CD4-positive, alpha-beta T cell (primary cell): ENCODE measurements at places on chromosomes 2 and 18. TPM values are rescaled to one million over a fixed set of nuclear protein-coding genes. Genes with fewer than 3 reads are reported as not detected.

CYB5A gene
- 4.1 TPM for total RNA-seq

RIT2 gene
- not detected for total RNA-seq

HRH4 gene
- total RNA-seq, result 0.34 TPM

- DNase-seq, result peak; percentile 34
Observed at GRCh38 chr18:46097431-46097800, 680 bp downstream of the ATP5F1A start.

DNA sequence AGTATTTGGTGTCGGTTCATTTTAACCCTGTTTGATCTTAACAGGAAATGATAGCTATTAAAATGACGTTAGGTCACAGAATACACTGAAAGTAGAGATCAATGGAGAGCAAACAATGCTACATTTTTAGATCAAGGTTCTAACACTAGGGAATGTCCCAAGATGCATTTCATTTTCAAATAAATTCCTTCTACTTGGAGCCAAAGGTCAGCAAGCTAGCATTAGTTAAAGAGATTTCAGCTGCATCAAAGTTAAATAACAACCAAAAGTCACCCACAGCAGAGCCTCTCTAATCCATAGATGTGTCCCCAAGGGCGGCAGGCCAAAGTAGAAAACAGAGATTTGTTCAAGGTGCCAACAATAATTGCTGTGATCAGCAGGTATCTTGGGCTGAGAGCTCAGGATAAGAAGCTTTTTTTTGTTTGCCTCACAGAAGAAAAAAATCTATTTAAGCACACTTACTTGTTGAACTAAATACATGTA lies 1233.6 kb upstream of the TMEFF2 start:
- no peak for DNase-seq

DNA sequence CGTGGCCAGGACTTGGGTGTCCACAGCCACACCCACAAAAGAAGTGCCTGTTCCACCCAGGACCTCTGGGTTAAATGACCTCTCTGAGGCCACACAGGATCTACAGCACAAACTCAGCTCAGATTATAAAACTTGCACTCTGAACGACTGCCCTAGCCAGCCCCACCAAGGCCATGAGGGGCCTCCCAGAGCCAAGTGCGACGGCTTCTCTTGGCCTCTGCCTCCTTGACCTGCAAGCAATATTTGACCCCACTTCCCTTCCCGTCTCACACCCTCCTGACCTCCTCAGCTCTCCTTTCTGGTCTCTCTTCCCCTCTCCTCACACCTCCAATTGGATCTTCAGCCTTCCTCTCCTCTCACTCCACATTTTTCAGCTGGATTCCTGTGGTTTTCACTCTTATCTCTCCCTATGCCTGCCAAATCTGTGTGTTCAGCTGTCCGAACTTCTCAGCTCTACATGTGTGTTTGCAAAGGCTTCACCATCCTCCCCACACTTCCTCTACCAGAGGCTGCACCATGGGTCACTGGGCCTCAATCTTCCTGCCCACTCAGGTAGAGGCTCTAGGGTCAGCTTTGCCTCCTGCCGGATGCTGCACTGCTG lies 25.3 kb upstream of the STEAP3 start:
- DNase-seq, result no peak

DNA sequence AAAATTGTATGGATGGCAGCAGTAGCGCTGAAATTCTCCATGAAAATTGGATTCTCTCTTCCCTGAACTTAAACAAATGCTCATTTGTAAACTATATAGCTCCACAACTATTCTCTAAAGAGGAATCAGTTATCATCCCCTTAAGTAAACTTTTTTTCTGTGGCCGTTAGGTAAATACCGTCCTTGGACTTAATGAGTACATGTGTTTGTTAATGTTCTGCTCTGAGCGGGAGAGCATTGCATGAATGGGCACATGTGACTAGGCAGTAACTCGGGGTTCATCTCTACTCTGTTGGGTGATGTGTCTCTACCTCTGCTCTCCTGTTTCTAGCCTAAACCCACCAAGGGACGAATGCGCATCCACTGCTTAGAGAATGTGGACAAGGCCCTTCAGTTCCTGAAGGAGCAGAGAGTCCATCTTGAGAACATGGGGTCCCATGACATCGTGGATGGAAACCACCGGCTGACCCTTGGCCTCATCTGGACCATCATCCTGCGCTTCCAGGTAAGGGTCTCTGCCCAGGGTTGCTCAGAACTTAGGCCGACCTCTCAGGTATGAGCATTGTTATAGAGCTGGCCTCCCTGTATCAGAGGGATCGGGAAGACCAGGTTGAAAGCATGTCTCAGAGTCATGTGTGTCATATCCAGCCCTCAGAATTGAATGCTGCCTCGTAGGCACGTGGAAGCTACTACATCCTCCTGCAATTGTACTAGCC lies 111.5 kb upstream of the EML6 start:
- no peak for DNase-seq
